ENCODE measurements at places on chromosomes 2 and 18.
A peak's percentile ranks its signal among the peaks of the same experiment; 100 is the strongest.

DNA sequence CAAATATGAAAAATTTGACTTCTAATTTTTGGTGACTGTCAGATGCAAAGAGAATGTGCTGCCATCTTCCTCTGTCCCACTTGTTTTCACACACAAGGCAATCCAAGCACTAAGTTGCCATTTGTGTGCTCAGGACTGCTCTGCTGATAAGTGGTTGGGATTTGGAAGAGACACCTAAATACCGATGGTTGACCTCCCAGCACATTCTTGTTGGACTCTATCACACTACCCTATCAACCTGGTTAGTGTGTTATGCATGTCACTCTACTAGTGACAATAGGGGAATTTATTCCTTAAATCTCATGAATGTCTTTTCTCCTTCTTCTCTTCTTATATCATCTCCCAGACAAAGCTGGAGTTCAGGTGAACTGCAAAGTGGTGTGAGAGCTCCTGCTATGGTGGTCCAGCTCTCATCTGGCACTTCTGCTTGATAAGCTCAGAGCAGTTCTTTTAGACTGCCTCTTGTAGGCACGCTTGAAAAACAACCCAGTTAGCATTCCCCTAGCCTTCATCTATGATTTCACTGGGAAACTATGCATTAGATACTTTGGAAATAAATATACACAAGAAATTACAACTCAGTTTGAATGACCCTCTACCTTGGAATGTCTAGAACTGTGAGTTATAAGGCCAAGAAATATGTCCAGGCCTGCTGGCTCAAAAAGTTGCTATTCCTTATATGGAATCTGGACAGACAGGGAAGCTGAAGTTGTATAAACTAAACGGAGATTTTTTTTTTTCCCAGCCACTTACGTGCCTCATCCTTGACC, 404.8 kb downstream of the MEIS1 start:
- DNase-seq: no peak

DNA sequence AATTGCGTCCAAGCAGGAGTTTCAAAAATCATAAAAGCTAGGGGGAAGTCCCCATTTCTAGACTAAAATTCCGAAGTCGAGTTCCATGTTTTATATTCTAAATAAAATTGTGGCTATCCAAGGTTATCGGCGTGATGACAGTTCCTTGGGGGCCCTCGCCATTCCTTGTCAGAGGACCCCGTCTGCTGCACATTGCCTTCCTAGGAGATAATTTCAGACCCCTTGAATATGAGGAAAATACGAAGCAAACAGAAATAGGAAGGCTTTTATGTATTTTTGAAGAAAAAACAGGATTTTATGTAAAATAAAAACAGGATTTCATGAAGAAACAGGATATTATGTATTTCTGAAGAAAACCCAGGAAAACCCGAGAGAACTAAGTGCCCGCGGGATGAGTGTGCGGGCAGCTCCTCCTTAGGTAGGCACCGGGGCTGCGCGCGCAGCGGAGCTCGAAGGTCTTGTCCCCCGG, 465 bp upstream of the PLEKHA3 start:
- DNase-seq: no peak

- peak; percentile 59 for DNase-seq
Measured at GRCh38 chr2:53672881-53673522, 94.6 kb upstream of the CHAC2 start.

DNA sequence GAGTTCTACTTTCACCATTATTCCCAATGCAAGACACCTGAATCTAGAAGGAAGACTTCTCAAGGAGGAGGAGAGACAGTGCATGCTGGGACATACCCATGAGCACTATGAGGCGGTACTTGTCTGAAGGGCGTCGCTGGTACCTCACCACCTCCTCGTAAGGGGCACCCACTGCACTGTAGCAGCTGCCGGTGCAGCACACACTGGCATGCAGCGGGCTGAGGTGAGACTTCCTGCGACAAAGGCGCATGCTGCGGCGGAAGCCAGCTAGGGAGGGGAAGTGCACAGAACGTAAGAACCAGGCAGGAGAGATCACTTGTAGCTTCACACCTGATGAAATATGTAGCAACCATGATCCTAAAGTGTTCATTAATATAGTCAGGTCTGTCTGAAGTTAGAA, 12.8 kb upstream of the TMEM237 start:
- no peak for DNase-seq

GRCh38 chr18:12456441-12456840, 48.7 kb downstream of the PRELID3A start:
- no peak for DNase-seq

DNA sequence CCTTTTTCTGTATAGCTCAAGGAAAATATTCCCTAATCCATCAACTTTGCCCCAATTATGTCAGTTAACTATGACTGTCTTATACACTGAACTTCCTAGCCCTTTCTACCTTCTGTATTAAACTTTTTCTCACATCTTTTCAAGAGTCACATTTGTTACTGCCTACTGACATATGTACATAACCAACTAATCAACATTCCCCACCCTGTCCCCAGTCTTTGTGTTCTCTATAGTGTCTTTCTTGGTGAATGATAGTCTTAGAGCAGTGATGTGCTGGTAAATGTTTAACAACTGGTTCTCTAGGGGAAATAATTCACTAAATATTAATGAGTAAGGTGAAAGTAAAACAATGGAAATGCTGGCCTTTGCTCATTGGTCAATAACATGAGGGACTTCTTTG, 61.6 kb upstream of the PIK3C3 start:
- no peak for DNase-seq

GRCh38 chr2:187546762-187547333, 7.4 kb downstream of the TFPI start:
- DNase-seq: no peak

DNA sequence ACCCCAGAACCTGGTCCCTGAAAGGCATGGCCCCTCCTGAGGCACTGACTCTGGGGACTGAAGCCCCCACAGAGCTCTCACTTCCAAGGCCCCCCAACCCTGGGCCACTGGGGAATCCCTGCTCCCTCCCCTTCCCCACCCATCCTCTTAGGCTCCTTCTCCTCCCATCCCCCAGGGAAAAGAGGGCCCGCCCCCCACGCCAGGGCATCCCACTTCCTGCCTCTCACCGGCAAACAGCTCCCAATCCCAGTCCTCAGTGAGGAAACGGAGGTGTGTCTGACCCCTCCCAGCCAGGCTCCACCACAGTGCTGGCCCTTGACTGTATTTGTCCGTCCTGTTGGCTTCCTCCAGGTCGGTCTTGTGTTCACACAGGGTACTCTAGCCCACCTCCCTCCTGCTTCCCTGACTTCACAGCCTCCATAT, 35.0 kb upstream of the PTMA start:
- no peak for DNase-seq

- DNase-seq: no peak
Measured at GRCh38 chr2:43340945-43341356, 114.5 kb upstream of the ZFP36L2 start.

- DNase-seq: no peak
Measured at GRCh38 chr18:37544217-37544616, 21.4 kb downstream of the CELF4 start.

DNA sequence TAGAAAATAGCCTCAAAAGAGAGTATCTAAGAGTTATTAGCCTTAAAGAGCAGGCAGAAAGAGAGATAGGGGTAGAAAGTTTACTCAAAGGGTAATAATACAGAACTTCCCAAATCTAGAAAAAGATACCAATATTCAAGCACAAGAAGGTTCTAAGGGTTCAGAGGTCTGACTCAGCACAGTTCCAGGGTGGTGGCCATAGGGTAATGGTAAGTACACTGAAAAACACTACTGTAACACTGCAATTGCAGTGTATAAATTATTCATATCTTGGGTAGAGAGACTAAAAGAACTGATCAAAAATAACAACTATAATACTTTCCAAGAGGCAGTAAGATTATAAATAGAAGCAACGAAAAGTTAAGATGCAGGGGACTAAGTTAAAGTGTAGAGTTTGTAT, 115.2 kb downstream of the ROCK1 start:
- DNase-seq: no peak

DNA sequence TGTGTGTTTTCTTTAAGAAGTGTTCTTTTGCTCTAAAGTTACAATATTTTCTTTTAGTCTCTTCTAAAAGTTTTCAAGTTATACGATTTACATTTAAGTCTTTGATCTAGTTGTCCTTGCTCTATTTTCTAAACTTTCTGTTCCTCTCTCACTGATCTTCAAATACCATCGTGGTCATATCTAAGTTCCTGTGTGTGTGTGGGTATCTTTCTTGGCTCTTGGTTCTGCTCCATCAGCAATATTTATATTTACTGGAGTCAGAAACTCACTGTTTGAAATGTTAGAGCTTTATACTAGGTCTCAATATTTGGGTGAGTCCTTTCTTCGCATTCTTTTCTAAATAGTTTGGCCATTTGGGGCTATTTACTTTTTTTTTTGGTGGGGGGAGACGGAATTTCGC, 77.3 kb downstream of the COPS8 start:
- no peak for DNase-seq

- DNase-seq: no peak
Measured at GRCh38 chr2:109254174-109254904, 125.3 kb downstream of the SH3RF3 start.

GRCh38 chr2:232214053-232214452, 164.5 kb upstream of the ALPP start:
- DNase-seq: no peak

DNA sequence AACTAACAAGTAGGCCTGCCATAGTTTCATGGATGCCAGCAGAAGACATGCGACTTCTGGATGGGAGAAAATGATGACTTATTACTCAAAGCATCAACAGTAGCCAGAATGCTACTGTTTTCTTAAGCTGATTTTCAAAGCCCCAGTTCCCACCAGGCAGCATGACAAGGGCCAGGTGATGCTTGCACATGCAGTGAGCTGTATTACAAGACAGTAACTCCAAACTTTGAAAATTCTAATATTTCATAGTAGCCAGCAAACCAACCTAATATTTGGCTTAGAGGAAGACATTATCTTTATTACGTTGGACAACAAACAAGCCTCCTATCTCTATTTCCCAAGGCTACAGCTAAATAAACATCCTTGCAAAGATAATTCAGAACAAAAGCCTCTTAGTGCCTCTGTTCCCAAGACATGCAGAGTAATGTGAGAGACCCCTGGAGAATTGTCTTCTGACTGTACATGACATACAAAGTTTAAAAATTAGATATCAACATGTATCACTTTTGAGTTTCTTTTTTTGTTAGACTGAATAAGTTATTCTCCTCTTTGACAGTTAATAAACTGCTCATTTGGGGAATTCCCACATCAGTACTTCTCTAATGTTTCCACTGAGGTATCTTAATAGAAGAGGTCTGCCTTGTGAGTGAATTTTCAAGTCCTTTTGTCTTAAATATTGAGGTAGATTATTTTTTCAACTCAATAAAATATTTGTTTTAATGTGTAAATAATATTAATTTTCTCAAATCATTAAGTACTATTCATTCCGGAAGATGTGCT, 367.6 kb upstream of the CWC22 start:
- no peak for DNase-seq

DNA sequence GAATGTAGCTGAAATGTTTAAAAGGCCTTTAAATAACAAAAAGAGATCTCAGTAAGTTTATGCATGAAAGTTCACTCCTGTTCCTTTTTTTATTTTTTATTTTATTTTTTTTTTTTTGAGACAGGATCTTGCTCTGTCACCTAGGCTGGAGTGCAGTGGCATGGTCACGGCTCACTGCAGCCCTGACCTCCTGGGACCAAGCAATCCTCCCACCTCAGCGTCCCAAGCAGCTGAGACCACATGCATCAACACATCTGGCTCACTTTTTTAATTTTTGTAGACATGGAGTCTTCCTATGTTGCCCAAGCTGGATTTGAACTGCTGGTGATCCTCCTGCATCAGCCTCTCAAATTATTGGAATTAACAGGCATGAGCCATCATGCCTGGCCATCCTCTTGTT, 84.3 kb downstream of the KANSL1L start:
- no peak for DNase-seq

- no peak for DNase-seq
Measured at GRCh38 chr2:2765839-2766495, 434.9 kb upstream of the MYT1L start.

DNA sequence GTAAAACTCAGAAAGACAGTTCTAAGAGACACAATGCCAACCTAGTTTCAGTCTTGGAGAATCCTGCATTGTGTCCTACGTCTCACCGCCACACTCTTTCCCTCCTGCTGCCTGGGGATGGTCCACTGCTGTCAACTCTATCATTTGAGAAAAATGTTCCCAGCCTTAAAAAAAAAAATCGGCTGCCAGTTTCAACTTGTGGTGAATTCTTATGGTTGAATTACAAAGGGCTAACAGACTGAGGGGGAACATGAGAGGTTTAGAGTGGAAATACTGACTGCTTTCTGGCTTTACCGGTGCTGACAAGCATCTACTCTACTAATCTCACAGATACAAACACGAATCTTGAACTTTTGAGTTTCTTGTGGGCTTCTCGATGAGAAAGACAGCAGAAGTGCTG, 74.0 kb downstream of the NAB1 start:
- no peak for DNase-seq

DNA sequence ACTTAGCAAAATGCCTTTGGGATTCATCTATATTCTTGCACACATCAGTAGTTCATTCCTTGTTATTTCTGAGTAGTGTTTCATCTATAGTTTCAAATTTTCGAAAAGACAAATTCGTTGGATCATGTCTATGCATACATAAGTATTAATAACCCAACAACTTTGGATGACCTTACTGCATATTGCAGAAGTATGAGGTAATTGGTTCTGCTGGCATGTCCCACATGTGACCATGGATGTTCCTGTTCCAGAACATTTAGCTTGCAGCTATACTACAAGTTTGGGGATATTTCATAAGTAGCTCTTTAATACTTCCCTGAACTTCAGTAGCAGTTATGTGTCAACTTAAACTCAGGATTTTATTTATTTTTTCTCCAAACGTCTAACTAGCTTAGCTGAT, 44.9 kb downstream of the APLF start:
- DNase-seq: no peak

GRCh38 chr2:135996304-135996703, 10.9 kb upstream of the DARS1 start:
- no peak for DNase-seq

DNA sequence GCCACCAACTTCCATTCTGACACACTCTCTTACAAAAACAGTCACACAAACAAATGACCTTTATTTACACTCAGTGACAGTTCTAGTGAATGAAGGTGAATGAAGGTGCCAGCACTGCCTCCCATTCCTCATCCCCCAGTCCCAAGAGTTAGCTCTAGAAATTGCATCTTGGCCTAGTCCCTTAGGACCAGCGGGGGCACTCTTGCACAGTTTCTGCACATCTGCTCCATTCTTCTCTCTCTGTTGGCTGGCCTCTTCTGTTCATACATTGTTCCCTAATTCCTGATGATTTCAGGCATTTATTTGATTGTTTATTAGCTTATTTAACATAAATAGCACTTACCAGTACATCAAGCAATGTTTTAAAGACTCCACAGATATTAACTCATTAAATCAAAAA, 30.9 kb downstream of the GAREM1 start:
- peak; percentile 7 for DNase-seq

GRCh38 chr2:239488125-239488524, 87.3 kb upstream of the HDAC4 start:
- DNase-seq: no peak

- no peak for DNase-seq
Measured at GRCh38 chr18:21901423-21901945, 160.9 kb downstream of the MIB1 start.

- DNase-seq: no peak
Measured at GRCh38 chr2:128601298-128602037, 282.8 kb upstream of the HS6ST1 start.

Measured in erythroblast (primary cell).